Pulmonary artery endothelial cell (primary cell): ENCODE measurements at places on chromosomes 1 and 21. TPM values are rescaled to one million over a fixed set of nuclear protein-coding genes. Genes with fewer than 3 reads are reported as not detected.

MEAF6 gene
- 41.0 and 54.5 TPM in 2 replicates for total RNA-seq

S100B gene
- not detected in 2 replicates for total RNA-seq

FALEC gene
- total RNA-seq, result 0.20 TPM in 1 of 2 replicates, not detected in the other

PRELP gene
- not detected in 2 replicates for total RNA-seq

ATP1B1 gene
- total RNA-seq, result 31.4 and 40.2 TPM in 2 replicates

MYCL gene
- 1.3 and 3.1 TPM in 2 replicates for total RNA-seq

FAM229A gene
- total RNA-seq, result 0.53 and 0.60 TPM in 2 replicates

WDR64 gene
- not detected in 2 replicates for total RNA-seq
